ENCODE measurements at places on chromosomes 13 and 19.
A peak's percentile ranks its signal among the peaks of the same experiment; 100 is the strongest.

- DNase-seq: no peak
Observed at GRCh38 chr13:74210693-74211393, 76.6 kb upstream of the KLF12 start.

DNA sequence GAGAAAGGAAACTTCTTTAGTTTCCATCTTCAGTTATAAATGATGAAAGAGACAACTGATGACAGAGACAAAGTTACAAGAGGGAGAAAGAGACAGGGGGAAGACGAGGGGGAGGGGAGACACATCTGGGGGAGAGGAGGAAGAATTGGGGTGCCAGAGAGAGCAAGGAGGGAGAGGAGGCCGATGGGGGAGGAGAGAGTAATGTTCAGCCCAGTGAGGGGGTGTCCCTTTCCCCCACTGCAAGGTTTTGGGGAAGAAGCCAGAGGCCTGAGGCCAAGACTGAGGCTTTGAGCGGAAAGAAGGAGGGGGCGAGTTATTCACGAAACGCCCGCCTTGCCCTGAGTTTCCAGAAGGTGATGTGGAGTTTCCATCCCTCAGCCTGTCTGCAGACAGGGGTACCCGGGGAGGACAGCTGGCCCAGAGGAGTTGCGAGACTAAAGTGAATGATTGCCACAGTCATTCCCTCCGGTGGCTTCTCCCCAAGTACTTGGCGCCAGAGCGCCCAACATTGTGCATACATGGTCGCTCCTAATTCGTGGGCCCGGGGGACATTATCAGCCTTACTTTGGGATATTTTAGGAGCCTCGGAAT lies 558 bp upstream of the PPAN start:
- DNase-seq: peak; percentile 86

DNA sequence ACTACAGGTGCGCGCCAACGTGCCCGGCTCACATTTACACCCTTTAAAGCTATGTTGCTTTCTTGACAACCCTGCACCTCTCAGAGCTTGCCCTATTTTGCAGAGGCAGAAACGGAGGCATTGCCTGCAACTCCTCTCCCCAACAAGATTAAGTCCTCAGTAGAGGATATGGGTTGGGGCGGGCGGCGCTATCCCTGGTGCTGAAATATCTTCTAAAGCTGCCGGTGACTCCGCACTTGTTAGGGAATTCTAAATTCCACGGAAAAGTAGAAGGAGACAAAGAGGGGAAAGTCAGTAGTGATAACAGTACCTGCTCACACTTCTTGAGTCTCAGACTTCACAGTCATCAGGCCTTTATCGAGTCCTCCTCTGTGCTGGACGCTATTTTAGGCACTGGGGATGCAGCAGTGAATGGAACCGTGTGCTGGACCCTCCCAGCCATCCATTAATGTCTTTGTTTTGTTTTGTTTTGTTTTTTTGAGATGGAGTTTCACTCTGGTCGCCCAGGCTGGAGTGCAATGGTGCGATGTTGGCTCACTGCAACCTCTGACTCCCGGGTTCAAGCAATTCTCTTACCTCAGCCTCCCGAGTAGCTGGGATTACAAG lies 18.0 kb downstream of the SLC5A5 start:
- no peak for DNase-seq

DNA sequence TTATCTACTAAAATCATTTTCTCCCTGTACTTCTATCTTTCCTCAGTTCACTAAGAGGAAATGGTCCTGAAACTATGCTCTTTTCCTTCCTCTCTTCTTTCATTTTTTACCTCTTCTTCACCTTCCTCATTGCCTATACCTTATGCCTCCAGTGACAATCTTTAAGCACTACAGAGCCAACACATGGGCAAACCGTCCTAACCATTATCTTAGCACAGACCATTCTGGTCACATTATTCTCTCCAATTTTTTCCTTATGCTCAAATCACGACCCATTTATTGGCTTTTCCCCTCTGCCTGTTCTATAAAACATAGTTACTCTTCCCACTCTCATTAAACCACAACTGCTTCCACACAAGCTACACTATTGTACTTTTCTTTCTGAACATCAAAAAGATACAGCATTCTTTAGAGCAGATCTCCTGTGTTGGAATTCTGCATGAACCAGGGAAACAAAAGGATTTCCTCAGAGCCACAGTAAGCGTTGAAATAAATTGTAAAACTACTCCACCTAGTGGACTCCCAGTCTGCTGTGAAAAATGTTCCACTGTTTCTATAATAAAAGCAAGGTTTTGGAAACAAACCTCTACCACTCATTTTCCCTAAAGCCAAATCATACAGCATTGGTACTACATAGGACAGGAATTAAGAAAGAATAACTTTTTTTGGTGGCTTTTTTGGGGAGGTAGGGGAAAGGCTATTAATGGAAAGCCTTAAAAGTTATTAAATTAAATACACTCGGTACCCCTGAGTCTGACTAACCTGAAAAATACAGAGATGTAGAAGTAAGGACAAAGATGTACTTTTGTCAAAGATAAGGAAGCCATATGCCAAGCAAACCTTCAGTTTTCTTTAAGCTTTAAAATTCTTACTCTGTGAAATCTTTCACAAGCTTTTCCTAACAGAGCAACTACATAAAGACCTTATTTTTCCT lies 19.5 kb downstream of the NUFIP1 start:
- DNase-seq: no peak

DNA sequence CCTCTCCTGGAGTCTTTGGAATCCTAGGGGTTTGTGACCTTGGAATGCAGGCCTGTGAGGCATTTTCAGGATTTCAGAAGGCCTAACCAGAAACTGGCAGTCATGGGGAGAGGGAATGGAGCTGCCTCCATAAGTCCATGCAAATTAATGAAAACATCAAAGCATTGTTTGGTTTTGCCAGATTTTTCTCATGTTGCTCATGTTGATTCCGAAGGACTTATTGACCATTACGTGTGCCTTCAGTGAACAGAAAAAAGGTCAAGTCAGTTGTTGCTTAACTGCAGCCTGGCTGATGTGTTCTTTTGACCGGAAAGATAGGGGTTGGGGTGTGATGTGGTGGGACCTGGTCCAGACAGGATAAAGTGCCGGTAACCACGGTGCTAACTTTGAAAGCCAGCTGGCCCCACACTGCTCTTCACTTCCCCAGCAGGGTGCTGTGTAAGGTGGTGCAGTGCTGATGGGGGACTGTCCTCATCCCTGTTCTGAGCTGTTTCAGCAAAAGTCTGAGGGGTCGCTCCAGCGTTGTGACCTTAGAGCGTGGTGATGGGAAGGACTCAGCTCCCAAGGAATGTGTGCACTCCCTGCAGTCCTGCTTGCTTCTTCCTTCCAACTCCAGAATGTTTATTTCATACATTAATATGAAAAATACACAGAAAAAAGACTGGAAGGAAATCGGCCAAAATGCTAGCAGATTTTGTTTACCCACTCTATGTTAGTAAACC lies 3.5 kb downstream of the RNF113B start:
- no peak for DNase-seq

DNA sequence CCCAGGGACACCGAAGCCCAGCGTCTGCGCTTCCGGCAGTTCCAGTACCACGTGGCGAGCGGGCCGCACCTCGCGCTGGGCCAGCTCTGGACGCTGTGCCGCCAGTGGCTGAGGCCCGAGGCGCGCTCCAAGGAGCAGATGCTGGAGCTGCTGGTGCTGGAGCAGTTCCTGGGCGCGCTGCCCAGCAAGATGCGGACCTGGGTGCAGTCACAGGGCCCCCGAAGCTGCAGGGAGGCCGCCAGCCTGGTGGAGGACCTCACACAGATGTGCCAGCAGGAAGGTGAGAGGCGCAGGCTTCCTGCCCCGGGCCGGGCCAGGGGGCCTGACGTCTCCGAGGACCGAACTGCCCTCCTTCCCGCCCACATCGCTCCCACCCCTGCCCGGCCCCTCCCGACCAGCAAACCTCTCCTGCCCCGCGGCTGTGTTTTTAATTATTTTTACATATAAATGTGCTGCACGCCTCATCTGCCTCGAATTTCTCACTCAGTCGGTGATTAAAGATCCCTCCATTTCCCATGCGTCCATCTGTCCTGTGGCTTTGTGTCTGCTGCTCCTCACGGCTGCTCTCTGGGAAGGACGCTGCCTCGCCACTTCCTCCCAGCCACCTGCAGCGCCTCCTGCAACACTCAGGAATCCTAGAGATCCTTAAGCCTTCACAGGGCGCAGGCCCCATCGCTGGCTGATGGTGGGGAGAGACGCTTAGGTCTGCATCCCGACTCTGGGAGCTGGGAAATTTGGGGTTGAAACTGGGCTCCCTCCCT lies 4.3 kb downstream of the ZSCAN1 start:
- no peak for DNase-seq

DNA sequence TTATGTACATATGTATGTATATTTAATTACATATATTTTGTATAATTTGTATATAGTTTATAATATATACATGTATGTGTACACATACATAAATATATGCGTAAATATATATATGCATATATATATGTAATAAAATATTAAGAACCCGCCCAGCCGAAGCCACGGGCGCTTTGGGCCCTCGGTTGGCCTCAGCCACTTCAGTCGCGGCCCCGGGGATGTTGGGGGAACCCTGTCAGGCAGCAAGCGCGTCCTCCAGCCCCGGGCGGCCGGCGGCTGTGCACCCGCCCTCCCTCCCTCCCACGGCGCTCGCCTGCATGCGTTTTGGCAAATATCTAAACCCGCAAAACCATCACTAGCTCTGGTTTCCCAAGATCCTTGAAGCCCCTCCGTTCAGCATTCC lies 7.9 kb upstream of the ZNF606 start:
- DNase-seq: no peak

DNA sequence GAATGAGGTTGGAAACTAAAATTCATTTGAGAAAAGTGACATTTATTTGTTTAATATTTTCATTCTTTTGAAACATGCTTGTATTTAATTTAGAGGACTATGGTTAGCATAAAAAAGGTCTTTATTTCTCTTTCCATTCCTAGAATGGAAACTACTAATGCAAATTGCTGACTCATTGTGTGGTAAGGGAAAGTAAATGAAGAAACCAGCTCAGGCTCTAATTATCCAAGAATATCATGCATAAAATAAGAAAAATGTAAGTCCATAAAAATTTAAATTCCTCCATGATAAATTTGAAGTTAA lies 777.0 kb upstream of the SLITRK1 start:
- DNase-seq: no peak

GRCh38 chr19:49017041-49017665 lies at the start of gene LHB:
TSS of gene LHB (minus strand) at chr19:49017091. CDS start at chr19:49017081, 10 bp downstream.
- DNase-seq: no peak

- DNase-seq: no peak
Observed at GRCh38 chr13:21673789-21674489, 3.1 kb downstream of the FGF9 start.

DNA sequence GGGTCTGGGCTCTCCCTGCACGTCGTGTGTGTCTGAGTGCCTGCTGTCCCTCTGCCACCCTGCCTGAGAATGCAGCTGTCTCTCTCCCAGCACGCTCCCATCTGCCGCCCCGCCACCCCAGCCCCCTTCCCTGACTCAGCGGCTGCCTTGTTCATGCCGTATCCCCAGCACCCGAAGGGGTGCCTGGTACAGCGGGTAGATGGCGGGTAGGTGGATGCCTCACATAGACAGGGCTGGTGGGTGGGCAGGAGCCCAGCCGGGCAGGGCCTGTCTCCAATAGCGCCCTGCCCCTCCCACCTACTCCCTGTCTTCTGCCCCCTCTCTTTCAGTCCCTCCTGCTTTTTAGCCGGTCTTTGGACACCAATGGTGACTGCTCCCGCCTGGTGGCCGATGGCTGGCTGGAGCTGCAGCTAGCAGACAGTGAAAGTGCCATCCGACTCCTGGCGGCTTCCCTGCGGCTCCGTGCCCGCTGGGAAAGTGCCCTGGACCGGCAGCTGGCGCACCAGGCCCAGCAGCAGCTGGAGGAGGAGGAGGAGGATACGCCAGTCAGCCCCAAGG lies 30.3 kb downstream of the DHX34 start:
- DNase-seq: no peak

DNA sequence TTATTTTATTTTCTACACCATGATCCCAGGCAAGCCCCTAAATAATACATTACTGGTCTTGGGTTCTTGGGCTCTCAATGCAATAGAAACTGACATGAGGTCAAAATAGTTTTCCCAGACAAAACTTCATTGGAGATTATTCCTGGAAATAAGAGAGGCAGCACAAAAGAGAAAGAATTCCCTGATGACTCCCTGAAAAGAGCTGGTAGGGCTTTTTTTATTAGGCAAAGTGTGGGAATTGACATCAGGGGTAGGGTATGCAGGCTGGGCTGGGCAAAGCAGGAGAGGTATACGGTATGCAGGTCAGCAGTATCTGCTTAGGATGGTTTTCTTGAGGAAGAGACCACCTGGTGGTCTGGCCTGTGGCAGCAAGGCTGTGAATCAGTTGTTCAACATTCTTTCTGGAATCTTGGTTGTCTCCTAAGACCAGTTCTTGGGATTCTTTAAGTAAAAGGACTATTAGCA lies 9.3 kb upstream of the IGFL3 start:
- no peak for DNase-seq

DNA sequence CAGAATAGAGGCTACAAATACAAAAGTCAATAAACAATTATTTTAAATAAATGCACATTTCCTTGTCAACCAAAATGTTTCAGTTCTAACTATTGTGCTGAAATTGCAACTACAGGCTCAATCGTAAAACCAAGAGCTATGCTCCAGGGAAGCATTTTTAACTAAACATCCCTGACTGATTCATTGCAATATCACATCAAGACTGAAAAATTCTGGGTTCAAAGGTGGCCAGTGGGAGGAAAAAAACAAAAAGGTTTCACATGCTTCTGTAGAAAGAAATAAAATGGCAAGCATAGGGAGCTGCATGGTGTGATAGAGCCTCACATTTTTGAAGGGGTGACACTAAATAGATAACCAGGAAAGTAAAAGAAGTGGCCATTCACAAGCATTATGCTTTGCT lies 862.8 kb downstream of the PCDH9 start:
- no peak for DNase-seq

DNA sequence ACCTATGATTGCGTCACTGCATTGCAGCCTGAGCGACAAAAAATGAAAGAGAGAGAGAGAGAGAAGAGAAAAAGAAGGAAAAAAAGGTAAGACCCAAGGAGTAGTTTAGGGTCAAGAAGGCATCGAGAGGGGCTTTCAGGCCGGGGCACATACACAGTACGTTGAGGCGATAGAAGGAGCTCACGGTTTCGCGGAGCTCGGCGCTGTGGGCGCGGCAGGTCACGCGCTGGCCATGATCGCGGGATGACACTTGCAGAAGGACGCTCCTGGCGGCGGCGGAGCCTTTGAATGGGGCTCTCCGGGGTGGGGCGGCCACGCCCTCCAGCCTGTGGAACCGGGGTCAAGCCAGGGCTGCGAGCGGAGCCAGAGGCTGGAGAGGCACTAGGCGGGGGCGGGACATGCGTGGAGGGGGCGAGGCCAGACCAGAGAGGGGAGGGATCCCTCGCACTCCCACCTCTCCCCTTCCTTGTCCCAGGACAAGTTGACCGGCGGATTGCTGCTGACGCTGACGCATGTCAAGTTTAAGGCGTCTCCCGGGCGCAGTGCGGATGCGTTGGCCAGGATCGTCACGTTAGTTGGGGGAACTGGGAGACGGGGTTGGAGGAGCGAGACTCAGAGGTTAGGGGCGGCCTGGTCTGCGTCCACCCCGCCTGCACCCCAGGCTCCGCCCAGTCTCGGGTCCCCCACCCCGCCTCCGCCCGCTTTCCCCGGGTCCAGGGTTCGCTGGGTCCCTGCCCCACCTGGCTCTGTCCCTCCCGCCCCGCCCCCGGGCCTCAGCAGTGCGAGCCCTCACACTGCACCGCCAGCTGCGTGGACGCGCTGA lies 6.9 kb downstream of the NPHS1 start:
- DNase-seq: no peak
